Naive thymus-derived CD4-positive, alpha-beta T cell (primary cell): ENCODE measurements at places on chromosomes 1 and 21. TPM values are rescaled to one million over a fixed set of nuclear protein-coding genes. Genes with fewer than 3 reads are reported as not detected.

MX2 gene
- total RNA-seq = 116 TPM

AXDND1 gene
- 2.3 TPM for total RNA-seq

TRAF5 gene
- 57.6 TPM for total RNA-seq

VPS72 gene
- total RNA-seq = 45.0 TPM

RNU1-4 gene
- total RNA-seq = 2,907 TPM

ELF3 gene
- 2.0 TPM for total RNA-seq

OR10K1 gene
- not detected for total RNA-seq

KCNK1 gene
- total RNA-seq = 1.1 and 1.6 TPM in 2 replicates

SPATA45 gene
- total RNA-seq = not detected

SLC16A4 gene
- 0.19 and 0.46 TPM in 2 replicates for total RNA-seq

NMNAT2 gene
- 0.08 and 0.24 TPM in 2 replicates for total RNA-seq

WLS gene
- 0.50 TPM for total RNA-seq
